T-helper 22 cell (primary cell): ENCODE measurements at places on chromosomes 3 and 15.

- no peak for DNase-seq
These were observed 292.5 kb downstream of the PTPRG start for GRCh38 chr3:61853912-61854311.

DNA sequence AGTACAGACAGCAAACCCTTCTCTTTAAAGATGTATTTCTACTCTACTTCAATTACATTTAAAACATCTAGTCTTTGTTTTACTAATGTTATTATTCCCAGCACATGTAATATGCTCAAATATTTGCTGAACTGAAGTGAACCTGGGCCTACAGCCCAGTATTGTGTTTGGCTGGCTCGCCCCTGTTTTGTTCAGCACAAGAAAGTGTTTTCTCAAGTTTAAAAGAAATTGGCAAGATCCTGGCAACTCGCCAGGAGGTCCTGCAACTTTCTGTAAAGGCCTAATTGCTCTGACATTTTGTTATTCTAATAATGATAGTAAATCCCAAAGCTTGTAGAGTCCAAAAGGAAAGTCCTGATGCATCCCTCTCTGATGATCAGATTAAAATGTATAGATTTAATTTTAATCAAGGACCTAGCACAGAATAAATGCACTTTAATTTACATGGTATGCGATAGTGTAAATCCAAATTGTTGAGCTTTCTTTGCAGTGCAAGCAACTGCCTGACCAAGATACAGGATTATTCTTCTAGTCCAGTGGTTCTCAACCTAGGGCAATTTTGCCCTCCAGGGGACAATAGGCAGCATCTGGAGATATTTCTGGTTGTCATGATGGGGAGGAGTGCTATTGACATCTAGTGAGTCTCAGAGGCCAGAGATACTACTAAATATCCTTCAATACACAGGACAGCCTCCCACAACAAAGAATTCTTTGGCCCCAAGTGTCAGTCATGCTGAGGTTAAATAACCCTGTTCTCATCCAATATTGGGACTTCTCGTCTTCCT lies 35.7 kb upstream of the TMOD3 start:
- no peak for DNase-seq

- DNase-seq: no peak
These were observed 517.0 kb downstream of the SQOR start for GRCh38 chr15:46151786-46152185.

- no peak for DNase-seq
These were observed 56.2 kb upstream of the LEKR1 start for GRCh38 chr3:156769721-156770654.

DNA sequence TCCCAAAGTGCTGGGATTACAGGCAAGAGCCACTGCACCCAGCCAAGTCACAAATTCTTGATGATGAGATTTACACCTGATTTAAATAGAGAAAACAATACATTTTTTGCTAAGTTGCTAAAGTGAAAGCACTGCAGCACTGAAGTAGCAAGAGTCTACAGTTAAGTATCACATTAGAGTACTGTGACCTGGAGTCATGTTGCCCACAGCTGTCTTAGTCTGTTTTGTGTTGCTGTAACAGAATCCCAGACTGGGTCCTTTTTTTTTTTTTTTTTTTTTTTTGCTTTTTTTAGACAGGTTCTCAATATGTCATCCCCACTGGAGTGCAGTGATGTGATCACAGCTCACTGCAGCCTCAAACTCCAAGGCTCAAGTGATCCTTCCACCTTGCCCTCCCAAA lies 23.2 kb upstream of the GNB4 start:
- DNase-seq: no peak

DNA sequence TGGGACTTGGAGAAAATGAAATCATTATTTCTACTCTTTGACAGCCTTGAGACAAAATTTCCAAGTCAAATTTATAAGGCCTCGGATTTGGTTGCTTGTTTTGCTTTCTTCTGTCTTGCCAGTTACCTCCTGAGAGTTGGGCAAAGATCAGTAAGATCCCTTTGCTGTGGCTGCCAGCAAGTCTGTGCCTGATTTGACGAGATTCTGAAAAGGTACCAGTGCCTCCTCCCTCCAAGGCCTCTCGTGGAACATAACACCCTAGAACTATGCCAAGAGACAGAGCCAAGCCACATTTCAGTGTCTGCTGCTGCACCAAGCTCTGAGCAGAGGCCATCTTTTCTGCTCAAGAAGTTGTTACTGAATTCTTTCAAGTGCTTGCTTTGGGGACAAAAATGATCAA lies 61.0 kb downstream of the GTPBP8 start:
- no peak for DNase-seq

DNA sequence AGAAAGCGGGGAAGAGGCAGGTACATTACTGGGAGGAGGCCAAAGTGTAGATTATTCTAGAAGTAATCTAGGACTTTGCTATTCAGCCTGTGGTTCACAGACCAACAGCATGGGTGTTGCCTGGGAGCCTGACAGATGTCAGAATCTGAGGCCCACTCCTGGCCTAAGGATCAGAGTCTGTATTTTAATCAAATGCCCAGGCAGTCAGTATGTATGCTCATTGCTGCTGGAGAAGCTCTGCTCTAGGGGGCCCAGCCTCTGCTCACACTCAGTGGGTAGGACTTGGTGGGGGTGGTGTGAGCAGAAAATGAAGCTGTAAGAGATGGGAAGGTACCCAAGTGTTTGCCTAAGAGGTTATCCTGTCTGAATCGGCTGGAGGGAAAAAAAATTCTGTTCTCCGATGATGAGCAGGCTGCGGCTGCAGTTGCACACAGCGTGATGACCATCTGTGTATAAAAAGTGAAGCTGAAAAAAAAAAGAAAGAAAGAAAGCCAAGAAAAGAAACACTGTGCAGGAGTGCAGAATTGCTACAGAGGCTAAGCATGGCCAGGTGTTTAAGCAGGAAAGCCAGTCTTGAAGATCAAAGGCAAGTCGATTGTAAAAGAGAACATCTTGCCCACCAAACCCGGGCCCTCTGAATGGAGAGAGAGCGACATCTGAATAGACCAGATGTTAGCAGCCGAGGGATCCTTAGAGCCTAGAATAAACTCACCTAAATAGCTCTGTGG lies 65.2 kb downstream of the EIF4E3 start:
- no peak for DNase-seq

- no peak for DNase-seq
These were observed 32.8 kb downstream of the SETMAR start for GRCh38 chr3:4335840-4336562.

- no peak for DNase-seq
These were observed 32.3 kb downstream of the TBC1D2B start for GRCh38 chr15:78045189-78045588.

DNA sequence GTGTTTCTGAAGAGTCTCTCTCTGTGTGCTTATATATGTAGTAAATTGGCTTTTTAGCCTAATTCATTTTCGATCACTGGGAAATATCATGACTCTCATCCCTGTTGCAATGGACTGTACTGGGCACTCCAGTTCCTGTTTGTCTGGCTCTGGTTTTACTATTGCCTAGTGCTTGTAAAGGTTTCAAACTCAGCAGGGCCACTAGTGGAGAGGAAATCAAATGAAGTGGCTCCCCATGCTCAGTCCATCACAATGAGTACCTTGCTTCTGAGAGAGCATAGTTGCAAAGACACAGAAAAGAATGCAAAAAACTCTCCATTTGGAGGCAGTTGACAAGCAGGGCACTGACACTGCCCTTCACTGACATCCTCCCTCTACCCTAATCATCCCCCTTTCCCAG lies 167.8 kb downstream of the TAFA4 start:
- DNase-seq: no peak

DNA sequence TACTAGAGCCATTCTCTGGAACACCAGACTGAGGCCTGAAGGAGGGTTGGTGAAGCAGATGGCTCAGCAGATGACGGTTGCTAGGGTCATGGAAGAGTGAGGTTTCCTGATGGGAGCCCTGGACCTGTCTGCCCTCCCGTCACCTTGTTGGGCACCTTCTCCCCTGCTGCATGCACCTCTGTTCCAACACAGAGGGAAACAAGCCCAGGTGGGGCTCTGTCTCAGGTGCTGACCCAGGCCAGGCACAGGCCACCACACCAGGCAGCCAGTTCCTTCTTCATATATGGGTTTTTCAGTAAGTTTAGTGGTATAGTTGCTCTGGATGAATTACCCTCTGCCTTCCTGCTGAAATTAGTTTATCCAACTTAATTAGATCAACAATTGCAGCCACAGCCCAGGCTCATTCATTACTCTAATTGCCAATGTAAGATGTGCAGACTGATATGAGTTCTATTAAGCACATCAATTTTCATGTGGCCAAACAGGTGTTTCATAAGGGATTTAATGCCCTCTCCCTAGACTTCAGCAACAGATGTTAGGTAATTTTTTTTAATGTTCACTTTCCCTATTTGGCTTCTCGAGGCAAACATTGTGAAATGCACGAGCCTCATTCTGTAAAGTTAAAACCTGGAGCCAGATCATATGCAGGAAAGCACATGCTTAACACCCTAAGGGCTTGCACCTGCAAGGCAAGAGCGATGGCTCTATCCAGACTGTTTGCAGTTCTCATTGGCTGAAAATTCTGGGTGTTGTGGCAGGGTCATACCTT lies 174.8 kb downstream of the CHDH start:
- no peak for DNase-seq

GRCh38 chr3:72487946-72488737 lies 360.1 kb downstream of the SHQ1 start:
- DNase-seq: no peak
